ENCODE measurements at places on chromosomes 2 and 18.

DNA sequence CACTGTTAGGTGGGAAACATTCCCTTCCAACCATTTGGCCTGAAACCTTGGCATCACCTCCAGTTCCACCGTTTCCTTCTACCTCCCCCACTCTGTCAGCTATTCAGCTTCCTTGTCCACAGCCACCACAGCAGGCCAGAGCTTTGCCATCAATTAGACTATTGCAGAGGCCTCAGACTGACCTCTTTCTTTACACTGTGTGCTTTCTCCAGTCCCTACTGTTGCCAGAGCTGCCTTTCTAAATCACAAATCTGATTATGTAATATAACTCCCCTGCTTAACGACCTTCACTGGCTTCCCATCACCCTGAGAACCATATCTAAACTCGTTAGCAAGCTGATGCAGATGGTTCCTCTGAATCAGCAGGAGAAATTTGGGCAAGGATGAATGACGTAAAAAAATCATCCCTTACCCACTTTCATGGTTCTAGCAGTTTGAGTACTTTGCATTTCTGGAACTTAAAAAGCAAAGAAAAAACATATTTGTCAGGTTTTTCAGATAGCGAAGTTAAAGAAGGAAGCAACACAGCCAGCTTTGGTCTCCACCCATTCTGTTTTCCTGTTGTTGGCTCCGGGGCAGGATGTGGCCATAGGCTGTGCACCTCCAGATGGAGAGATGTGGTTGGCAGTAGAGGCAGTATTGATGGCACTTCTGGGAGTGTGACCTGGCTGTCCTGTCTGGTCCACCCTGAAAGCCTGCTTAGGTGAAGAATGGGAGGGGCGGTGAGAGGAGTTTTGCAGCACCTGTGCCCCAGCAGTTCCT lies 422.1 kb downstream of the PARD3B start:
- DNase-seq, result no peak

GRCh38 chr18:40577981-40578365 lies 1377.1 kb upstream of the PIK3C3 start:
- no peak for DNase-seq

- DNase-seq, result no peak
These were observed 153.4 kb upstream of the CCDC150 start for GRCh38 chr2:196486146-196486545.

DNA sequence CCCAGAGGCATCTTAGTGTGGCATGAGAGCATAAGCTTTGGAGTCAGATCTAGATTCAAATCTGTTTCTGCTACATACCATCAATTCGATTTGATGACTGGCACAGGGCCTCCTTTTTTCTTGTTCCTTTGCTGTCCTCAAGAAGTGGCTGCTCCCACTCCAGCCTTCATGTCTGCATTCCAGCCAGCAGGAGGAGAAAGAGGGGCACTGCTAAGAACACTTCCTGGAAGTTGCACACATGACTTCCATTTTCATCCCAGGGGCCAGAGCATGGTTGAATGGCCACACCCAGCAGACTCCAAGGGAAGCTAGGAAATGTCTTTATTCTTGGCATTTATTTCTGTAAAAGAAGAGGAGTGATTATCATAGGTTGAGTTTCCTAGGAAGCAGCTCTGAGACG lies 50.4 kb downstream of the EML6 start:
- no peak for DNase-seq

GRCh38 chr18:28183418-28184078 lies 6.6 kb upstream of the CDH2 start:
- DNase-seq, result no peak

DNA sequence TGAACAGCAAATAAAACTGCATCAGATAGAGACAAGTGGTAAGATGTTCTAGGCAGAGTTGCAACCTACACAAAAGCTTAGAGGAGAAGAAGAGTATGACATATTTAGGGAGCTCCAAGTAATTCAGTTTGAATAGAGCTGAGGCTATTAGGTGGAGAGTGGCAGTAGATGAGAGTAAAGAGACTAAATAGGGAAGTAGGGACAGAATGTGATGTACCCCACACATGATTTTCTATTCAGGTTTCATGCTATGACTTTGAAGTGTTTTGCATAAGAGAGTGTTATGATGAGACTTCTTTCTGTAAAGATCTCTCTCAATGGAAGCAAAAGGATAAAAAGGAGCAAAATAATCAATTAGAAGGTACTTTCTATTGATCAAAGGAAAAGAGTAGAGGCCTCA lies 206.8 kb upstream of the ERBB4 start:
- DNase-seq, result no peak

GRCh38 chr2:217124050-217124449 lies 264.2 kb upstream of the TNP1 start:
- DNase-seq, result no peak

DNA sequence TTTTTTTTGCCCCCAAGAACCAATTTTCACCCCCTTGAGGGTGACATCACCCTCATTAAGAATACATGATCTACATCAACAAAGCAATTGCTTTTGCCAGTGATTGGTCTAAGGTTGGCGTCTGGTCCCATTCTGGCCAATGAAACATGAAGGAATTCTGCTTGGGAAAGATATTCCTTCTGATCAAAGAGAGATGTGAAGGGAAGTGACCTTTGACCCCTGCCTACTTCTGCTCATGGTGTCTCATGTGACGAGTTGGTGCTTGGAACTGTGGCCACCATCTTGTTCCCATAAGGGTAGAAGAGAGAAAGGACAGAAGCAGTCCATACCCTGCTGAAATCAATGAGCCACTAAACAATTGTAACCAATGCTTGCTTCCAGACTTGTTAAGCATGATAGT lies 85.1 kb downstream of the LBH start:
- no peak for DNase-seq

DNA sequence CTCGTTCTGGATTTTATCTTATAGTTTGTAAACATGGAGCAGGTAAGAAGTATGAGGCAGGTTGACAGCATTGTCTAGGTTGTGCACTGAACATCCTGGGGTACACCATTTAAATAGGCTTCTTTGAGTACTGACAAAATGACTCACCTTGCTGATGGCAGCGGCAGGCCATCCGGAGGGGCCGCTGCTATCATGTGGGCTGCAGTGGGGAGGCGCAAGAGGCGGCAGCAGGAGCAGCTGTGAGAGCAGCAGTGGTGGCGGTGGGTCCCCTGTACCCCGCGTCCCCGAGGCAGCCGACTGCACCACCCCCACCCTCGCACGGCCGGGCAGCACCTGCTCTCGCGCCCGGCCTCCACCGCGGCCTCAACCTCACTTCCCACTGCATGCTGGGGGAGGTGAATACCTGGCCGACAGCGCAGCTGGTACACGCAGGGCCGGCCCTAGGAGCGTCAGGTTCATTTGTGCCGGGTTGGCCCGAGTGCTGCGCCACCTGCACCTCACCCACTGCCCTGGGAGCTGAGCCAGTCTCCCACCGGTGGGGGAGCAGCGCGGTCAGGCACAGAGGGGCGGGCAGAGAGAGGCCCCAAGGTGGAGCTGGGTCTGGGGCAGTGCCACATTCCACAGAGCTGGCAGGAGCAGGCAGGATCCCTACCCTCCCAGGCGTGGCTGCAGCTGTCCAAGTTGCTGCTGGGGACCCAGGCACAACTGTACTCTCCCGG lies 154.5 kb upstream of the RBMS1 start:
- DNase-seq, result no peak

DNA sequence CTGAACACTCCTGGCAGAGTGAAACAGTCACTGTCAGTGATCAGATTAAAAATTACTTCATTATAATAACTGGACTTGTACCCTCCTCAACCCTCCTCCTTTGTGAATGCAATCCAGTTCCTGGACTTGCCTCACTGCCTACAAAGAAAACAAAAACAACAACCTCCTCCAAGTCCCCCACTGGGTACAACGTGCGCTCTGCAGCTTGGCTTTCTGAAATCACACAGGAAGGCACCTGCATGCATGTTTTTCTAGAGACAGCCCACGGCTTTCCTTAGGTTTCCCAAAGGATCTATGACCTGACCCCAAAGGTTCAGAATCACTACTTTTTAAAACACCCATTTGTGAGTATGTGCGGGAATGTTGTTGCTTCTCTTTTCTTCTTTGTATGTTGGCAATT lies 61.4 kb upstream of the TUBA3E start:
- no peak for DNase-seq

- DNase-seq, result no peak
These were observed 22.7 kb downstream of the C1D start for GRCh38 chr2:68040078-68040477.

GRCh38 chr18:21192308-21192624 lies 49.8 kb upstream of the GREB1L start:
- DNase-seq, result no peak

DNA sequence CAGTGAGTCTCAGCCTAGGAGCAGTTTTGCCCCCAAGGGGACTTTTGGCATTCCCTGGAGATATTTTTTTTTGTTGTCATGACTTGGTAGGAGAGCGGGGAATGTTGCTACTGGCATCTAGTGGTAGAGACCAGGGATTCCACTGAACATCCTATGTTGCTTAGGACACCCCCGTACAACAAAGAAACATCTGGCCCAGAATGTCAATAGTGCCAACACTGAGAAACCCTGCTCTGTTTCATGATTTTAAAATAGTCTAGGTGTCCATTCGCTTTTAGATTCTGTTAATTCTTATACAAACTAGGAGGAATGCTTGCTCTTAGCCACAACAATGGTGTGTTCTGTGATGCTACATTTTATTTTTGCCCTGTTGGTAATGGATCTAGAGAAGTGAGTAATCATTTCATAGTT lies 225.8 kb upstream of the SIX3 start:
- no peak for DNase-seq

DNA sequence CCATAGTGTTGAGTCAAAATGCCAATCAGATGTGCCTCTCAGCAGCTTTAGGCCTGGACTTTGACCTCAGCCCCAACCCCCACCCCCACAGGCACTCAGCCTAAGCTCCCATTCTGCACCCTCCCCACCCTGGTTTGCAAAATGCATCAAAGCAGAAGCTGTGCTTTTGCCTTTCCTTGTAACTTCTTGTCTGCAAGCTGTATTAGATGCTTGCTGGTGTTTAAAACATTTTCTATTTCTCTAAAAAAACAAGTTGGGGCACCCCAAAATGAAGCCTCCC lies 26.6 kb upstream of the STEAP3 start:
- DNase-seq, result no peak
